Renal cortex interstitium (tissue), 15 donors: ENCODE measurements at places on chromosomes 5 and 9.

GRCh38 chr5:151581812-151582583 lies 9.1 kb downstream of the FAT2 start:
- DNase-seq, result no peak

DNA sequence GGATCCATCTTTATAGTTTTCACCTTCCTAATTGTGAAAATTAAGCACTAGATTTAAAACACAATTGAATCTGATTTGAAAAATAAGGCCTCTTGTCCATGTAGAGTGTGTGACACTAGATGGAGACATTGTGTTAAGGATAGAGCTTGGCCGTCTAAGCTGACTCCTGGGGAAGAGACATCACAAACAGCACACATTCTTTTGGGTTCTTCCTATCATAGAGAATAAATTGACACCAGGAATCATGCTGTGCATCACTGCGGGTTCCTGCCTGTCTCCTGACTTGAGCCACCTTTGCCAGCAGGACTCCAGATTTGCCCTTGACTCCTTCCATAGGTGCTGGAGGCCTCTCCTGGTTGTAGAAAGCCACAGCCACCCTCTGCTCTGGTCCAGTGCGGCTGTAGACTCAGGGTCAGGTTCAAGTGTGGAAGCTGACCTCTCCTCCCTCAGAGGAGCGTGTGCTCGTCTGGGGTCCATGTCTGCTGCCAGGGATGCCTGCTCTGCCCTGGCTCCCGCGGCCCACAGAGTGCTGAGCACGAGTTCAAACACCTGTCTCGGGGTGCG lies 11.2 kb downstream of the ROPN1L start:
- peak; percentile 47 for DNase-seq

DNA sequence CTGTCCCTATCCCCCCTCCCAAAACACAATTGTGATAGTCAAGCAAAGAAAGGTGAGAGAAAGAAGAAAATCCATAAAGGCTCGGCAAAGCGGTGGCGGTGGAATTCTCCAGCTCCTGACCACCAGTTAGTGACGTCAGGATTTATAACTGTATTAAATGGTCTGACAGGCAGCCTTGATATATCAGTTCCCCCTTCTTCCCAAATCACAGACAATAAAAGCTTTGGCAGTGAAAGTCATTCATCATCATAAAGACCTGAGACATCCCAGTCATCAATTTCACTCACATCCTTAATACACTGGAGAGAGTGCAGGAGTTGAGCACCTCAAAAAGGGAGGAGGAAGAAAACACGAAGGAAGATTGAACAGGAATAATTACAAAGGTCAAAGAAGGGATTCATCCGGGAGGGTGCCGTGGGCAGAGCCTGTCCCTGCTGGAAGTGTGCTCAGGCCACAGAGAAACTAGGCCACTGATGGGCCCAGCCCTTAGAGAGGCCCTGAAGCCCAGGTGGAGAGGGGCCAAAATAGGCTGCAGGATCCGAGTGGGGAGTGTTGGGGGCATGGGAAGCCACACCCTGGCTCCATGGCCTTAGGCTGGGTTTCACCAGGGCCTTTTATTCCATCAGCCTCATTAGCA lies 131.9 kb downstream of the PAX5 start:
- DNase-seq, result no peak

DNA sequence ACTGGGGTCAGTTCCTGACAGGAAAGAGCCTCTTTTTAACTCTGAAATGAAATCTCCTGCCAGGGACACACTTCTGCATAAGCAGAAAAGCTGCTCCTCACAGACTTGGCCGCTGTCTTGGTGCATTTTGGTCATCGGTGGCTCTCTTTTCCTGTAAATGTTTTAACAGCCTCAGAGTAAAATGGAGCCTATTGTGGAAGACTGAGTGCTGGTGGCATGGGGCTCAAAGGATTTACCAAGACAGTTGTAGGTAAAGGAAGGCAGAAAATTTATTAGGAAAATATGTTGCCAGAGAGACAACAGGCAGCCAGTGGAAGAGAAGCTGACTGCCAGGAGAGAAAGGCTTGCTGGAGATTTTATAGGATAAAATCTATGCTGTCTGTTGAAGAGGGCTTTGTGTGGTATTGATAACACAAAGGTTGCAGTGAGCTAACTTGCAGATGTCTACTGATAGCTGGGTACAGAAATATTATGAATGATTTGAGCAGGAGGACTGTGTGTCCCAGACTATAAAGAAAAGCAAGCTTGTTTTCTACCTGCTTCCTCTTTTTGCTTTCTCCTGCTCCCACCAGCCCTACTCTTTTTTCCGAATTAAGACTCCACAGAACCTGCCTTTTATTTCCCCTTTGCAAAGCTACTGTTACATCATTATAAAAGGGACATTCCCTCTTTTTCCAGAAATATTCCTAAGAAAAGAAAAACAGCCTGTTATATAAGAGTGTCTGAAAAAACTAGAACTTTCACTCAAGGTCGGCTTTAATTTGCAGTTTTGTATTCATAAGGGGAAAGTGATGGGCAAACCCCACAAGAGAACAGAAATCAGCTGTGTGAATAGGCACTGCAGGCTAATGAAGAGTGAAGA lies 27.9 kb upstream of the IFNA14 start:
- no peak for DNase-seq

DNA sequence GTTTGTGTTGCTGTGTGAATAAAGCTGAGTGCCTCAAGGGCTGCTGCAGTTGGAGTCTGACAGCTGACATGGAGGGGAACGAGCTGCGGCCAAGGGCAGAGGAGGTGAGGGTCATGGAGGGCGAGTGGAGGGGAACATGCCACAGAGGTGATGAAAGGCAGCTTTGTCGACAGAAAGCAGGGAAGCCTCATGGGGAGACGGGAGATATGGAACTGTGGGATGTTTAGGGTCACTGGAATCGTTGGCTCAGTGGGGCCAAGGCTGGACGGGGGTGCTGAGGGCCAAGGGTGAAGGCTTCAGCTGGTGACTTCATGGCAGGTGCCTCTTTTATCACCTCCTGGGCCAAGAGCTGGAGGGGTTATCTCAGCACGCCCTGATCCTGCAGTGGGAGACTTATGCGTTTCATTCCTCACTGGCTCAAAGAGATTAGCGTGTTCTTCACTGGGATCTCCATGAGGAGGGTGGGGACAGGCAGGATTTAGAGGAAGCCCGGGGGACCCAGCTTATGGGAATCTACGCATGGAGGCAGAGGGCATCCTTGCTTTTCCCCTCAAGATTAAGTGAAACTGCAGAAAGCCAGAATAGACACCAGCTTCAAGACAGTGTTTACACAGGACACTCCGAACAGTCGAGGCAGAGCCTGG lies 42.2 kb downstream of the FAM240B start:
- DNase-seq, result no peak

- no peak for DNase-seq
Measured at GRCh38 chr9:133102190-133103021, 18.6 kb downstream of the RALGDS start.

- no peak for DNase-seq
Measured at GRCh38 chr9:127452691-127453090, 1.4 kb downstream of the LRSAM1 start.

- DNase-seq, result no peak
Measured at GRCh38 chr5:91381239-91381773, 1.8 kb downstream of the ARRDC3 start.

GRCh38 chr5:145811834-145812625 lies 23.1 kb downstream of the PRELID2 start:
- DNase-seq, result no peak

DNA sequence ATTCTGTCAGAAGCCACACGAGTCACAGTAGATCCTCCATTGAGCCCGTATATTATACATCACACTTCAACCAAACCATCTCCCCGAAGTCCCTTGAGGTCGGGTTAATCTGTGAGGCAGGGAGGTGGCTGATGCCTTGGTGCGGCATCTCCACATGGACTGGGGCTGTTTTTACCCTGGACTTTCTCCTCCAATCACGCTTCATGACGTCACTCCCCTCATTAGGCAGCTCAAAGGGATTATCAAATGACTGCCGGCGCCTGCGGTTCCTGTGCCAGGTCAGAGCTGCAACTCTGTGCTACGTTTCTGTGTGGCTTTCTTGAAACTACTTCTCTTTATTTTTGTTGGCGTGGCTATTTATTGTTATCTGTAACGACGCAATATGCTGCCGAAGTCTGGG lies 53.7 kb downstream of the TMOD1 start:
- DNase-seq, result no peak

DNA sequence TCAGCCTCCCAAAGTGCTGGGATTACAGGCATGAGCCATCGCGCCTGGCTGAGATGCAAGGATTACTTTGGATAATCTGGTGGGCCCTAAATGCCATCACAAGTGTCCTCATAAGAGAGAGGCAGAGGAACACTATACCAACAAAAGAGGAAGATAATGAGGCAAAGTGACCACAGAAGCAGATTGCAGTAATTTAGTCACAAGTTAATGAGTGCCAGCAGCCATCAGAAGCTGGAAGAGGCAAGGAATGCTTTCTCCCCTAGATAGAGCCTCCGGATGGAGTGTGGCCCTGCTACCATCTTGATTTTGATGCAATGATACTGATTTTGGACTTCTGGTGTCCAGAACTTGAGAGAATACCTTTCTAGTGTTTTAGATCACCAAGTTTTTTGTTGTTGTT lies 122.3 kb downstream of the SPATA31D1 start:
- no peak for DNase-seq

GRCh38 chr9:101073122-101073521 lies 44.6 kb downstream of the PLPPR1 start:
- DNase-seq, result no peak

DNA sequence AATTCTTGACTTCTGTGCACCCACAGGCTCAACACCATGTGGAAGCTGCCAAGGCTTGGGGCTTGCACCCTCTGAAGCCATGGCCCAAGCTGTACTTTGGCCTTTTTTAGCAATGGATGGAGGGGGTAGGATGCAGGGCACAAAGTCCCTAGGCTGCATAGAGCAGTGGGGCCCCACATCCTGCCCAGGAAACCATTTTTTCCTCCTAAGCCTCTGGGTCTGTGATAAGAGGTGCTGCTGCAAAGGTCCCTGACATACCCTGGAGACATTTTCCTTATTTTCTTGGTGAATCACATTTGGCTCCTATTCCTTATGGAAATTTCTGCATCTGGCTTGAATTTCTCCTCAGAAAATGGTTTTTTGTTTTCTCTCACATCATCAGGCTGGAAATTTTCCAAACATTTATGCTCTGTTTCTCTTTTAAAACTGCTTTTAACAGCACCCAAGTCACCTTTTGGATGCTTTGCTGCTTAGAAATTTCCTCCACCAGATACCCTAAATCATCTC lies 482.7 kb upstream of the TLE4 start:
- DNase-seq, result no peak

- no peak for DNase-seq
Measured at GRCh38 chr5:14925326-14925725, 53.7 kb upstream of the ANKH start.

DNA sequence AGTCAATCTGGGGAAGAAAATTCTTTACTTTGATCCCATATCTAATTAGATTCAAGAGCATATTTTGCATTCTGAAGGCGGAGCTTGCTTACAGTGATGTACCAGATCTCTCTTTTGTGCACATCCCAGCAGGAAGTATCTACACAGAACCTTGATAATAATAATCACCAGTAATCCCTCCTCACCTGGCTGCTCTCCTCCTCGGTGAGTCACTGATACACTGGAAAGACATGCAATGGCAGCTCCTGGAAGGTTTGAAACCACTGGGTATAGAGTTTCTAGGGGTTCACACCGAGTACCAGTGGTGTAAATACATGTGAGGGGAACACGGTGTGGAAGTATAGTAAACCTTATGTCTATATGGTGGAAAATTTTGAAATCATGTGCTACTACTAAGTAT lies 205.5 kb upstream of the TARS1 start:
- DNase-seq, result no peak

- DNase-seq, result no peak
Measured at GRCh38 chr9:127817881-127818434, 15.3 kb downstream of the FPGS start.

DNA sequence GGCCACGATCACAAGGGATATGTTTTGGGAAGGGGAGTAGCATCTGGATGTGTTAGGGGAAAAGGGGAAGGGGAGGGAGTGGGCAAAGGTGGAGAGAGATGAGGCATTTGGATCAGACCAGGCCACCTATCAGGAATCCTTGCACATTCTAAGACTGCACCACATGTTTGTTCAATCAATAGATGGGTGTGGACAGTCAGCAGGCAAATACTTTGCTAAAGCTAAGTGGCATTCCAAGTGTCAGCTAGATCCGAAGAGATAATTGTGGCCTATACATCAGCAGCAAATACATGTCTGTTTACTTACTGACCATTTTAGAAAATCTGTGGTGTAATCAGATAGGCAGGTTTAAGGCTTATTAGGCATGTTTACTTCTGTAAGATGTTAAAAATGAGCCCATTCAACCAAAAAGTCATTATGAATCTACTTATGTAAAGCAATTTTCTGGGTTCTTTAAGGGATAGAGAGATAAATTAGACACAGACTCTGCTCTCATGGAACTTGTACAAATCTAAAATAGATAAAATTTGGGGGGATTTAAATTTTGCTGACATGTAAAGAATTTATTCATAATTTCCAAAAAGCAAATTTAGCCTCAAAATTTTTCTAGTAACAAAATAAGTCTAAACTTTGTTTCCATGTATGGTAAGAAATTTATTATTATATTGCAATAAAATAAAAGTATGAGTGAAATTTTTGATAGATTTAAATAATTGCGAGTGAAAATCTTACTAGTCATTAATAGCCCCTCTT lies 107.3 kb downstream of the SNCAIP start:
- DNase-seq, result no peak

- DNase-seq, result no peak
Measured at GRCh38 chr5:42583322-42583721, 160.1 kb downstream of the GHR start.

- no peak for DNase-seq
Measured at GRCh38 chr5:159849437-159850083, 66.7 kb upstream of the ADRA1B start.

DNA sequence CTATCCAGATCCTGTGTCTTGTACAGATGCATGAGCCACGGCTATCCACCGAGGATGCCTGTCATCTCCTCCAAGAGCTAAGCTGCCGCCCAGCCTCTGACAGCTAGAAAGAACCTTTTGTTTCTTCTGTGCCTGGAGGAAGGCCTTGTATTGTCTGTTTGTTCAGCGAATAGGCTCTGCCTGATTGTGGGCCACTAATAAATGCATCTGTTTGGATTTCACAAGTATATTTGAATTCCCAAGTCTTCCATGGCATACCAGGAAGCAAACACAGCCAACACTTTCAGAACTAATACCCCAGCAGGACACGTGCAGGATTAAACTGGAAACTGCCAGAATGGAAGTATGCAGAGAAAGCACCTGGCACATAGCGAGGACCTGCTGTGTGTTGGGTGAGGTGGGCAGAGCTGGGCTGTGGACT lies 92.7 kb upstream of the NEURL1B start:
- DNase-seq, result no peak

- DNase-seq, result no peak
Measured at GRCh38 chr5:149188383-149188782, 47.1 kb downstream of the ABLIM3 start.
